ENCODE measurements at places on chromosomes 5 and 9.

DNA sequence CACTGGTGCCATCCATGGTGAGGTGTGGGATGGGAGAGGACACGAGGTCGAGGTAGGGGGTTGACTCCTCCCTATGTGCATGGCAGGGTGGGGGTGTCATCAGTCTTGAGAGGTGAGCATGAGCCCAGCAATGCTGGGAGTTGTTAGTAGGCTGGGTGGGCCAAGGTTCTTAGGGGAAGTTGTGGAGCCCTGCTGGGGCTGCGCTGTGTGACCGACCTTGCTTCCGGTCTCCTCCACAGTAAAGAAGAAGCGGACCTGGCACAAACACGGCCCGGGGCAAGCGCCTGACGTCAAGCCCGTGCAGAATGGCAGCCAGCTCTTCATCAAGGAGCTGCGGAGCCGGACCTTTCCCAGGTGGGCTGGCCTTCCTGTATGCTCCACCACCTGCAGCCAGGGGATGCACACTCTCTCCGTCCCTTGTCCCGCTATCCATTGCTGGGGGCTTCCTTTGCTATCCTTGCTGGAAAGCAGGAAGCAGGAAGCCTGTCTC, 59.8 kb downstream of the PHF2 start:
- DNase-seq = no peak

GRCh38 chr9:72982146-72982799, 29.4 kb upstream of the ALDH1A1 start:
- no peak for DNase-seq

- no peak for DNase-seq
Measured at GRCh38 chr5:170268884-170269283, 28.7 kb downstream of the LCP2 start.

DNA sequence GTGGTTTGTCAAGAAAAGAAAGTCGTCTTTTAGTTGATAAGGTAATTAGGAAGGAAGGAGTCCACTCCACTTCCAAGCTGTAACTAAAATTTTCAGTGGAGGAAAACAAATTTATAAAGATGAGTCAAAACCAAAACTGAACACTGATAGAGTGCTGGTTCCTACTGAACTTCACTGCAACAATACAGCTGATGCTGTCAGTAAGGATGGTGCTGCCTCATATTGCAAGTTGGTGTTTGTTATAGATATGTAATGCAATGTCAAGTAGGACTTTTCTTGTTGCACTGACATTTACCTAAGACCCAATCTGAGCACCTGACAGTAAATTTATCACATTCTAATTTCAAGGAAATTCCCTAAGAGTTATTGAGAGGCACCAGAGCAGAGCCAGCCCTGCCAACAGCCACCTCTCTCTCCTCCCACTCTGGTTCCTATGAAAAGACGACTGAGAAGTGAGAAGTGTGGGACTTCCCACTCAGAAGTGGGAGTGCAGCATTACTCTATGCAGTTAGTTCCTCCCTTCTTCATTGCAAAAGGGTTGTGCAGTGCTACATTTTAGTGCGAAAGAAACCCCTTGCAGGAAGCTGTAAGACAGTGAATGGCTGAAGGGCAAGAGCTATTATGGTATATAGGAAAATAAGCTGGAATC, 350.8 kb downstream of the NFIB start:
- no peak for DNase-seq

DNA sequence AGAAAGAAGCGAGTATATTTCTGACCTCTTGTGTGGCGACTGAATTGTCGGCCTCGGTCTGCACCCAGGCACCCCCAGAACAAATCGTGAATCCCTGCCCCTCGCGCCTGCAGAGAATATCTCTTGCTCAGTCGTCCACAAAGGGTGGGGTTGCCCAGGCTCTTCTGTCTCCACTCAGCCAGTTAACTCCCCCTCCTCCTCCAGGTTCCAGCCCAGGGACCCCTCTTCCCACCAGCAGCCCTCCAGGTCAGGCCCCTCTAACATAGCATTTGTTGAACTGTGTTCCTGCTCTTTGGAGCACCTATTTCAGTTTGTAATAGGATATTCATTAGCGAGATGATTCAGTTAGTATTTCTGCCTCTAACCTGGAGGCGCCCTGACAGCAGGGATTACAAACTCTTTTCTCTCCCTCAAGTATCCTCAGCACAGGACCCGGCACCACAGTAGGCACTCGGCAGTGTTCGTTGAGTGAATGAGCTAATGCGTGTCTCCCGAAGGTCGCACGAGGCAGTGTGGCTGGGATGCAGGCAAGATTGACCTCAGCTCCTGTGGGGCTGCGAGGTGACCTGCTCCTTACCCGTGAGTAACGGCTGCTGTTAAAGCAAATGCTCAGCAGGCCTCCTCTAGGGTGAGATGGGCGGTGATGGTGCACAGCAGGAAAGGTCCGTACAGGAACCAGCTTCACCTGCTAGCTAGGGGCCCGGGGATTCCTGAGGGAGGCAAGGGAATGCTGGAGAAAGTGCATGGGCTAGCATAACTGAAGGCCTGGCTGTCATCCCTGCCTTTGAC, 25.8 kb downstream of the ZBTB34 start:
- DNase-seq = no peak

DNA sequence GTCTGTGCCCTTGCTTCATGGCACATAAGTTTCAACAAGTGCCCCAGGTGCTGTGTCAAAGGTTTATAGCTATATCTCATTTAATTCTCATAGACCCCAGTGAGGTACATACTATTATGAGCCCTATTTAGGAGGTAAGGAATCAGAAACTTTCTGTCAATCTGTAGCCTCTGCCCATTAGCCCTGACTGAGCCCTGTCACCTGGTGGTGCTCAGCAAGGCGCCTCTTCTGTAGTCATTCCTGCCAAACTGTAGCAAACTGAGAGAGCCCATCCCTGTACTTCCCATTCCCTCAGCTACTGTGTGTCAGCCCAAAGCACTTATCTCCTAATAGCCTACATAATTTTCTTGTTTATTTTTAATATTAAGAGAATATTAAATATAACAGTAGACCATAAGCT, 46.5 kb upstream of the FOXI1 start:
- no peak for DNase-seq

DNA sequence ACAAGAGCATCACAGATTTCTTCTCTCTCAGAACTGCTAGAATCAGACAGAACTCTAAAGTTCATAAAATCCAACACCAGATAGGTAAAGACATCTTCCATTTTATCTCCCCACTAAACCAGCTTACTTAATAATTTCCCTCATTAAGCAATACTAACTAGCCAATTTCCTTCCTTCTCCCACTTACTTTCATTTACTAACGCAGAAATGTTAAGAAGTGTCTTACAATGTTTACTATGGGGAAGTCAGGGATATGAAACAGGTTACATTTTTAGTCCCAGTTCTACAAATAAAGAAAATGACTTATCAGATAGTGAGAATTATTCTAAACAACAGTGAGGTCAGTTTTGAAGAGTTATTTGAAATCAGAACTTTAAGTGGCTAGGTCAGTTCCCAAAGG, 236.5 kb downstream of the FBXL17 start:
- DNase-seq = no peak

GRCh38 chr5:142097681-142098080, 10.9 kb upstream of the NDFIP1 start:
- no peak for DNase-seq
